ENCODE measurements at places on chromosomes 3 and 15. TPM values are rescaled to one million over a fixed set of nuclear protein-coding genes. Genes with fewer than 3 reads are reported as not detected.
A peak's percentile ranks its signal among the peaks of the same experiment; 100 is the strongest.

GRCh38 chr15:37135225-37135624, 34.9 kb upstream of the MEIS2 start:
- H3K36me3 ChIP-seq: no peaks in the 10 kb centered on the region
- H3K4me3 ChIP-seq: no peak overlapping the region
- H3K27ac ChIP-seq: no peak overlapping the region
- no peaks in the 10 kb centered on the region for H3K4me1 ChIP-seq

- no peak for DNase-seq
- no peaks in the 10 kb centered on the region for H3K36me3 ChIP-seq
- no peak overlapping the region for H3K4me3 ChIP-seq
- peaks cover 2% of the 10 kb centered on the region for H3K4me1 ChIP-seq
- no peak overlapping the region for H3K27ac ChIP-seq
- H3K27me3 ChIP-seq: no peaks in the 10 kb centered on the region
These were observed 42.8 kb downstream of the GAP43 start for GRCh38 chr3:115666081-115666480.

DNA sequence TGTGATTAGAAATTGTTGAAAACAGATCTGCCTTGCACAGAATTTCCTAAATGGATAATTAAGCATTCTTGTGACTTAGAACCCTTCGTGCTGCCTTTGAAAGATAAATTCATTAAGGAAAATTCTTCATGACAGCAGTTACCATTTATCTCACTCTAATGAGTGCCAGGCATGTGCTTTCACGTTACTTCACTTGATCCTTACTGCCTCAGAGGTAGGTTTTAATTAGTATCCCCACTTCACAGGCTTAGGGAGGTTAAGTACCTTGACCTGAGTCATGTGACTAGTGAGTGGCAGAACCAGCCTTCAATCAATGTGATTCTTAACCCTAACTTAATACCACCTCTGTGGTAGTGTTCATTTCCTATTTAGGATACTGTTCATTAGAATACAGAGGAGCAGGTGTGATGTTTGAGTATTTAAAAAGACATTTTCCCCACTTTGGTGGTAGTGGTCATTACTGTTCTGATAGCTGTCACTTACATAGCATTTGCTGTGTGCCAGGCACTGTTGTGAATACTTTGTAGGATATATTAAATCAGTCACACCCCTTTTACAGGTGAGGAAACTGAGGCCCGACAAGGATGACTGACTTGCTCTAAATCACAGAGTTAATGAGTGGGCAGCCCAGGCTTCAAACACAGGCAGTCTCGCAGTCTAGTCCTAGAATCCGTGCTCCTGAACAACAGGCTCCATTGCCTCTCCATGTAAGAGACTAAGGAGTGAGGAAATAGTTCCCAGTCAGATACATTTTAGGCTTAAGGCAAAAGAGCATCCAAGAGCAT, 57.9 kb downstream of the RLBP1 start:
- H3K4me1 ChIP-seq: peaks cover 24% of the 10 kb centered on the region
- no peak overlapping the region for H3K27ac ChIP-seq
- H3K27me3 ChIP-seq: no peaks in the 10 kb centered on the region
- DNase-seq: no peak
- no peak overlapping the region for H3K4me3 ChIP-seq

- no peaks in the 10 kb centered on the region for H3K36me3 ChIP-seq
- no peaks in the 10 kb centered on the region for H3K27me3 ChIP-seq
- H3K27ac ChIP-seq: no peak overlapping the region
- H3K4me1 ChIP-seq: peaks cover 14% of the 10 kb centered on the region
- H3K4me3 ChIP-seq: no peak overlapping the region
These were observed 445.4 kb downstream of the EPHB1 start for GRCh38 chr3:135240426-135240825.

DNA sequence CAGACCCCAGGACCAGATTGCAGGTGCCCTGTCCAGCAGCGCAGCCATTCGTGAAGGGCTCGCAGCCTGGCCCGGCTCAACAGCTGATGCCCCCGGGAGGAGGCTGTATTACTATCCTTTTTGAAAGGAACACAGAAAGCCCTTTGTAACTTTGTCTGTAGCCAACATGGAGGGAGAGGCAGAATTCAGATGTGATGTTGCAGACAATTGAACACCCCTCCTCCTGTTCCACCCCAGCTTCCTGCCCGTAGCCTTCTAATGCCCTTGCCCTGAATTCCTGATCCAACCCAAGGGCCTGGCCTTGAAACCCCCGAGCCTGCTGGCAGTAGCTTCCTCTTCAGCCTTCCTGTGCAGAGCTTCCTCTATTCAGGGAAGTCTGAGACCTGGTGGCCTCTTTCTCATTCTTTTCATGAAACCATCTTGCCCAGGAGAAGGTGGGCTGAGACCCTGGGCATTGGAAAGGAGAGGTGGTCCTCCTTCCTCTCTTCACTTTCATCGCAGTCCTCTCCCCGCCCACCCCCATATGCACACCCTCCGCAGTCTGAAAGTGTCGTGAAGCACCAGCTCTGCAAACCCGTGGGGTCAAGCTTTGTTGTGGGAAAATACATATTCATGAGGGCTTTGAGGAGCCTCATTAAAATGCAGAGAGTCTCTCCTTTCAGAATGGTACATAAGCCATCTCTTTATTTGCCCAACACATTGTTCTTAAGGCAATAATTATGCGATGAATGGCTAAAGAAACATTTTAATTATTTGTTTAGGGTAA, 109.2 kb downstream of the APBA2 start:
- DNase-seq: peak; percentile 22
- no peaks in the 10 kb centered on the region for H3K36me3 ChIP-seq
- H3K27ac ChIP-seq: no peak overlapping the region

- H3K4me1 ChIP-seq: peaks cover 17% of the 10 kb centered on the region
- H3K4me3 ChIP-seq: no peak overlapping the region
- H3K36me3 ChIP-seq: no peaks in the 10 kb centered on the region
- H3K27ac ChIP-seq: no peak overlapping the region
- H3K27me3 ChIP-seq: peaks cover 45% of the 10 kb centered on the region
These were observed 2.5 kb upstream of the GREM1 start for GRCh38 chr15:32715276-32715675.

GRCh38 chr3:45215466-45215865, 10.6 kb downstream of the TMEM158 start:
- H3K27me3 ChIP-seq: peaks cover 7% of the 10 kb centered on the region
- H3K4me1 ChIP-seq: peaks cover 7% of the 10 kb centered on the region
- H3K4me3 ChIP-seq: no peak overlapping the region
- no peak for DNase-seq
- H3K27ac ChIP-seq: no peak overlapping the region

DNA sequence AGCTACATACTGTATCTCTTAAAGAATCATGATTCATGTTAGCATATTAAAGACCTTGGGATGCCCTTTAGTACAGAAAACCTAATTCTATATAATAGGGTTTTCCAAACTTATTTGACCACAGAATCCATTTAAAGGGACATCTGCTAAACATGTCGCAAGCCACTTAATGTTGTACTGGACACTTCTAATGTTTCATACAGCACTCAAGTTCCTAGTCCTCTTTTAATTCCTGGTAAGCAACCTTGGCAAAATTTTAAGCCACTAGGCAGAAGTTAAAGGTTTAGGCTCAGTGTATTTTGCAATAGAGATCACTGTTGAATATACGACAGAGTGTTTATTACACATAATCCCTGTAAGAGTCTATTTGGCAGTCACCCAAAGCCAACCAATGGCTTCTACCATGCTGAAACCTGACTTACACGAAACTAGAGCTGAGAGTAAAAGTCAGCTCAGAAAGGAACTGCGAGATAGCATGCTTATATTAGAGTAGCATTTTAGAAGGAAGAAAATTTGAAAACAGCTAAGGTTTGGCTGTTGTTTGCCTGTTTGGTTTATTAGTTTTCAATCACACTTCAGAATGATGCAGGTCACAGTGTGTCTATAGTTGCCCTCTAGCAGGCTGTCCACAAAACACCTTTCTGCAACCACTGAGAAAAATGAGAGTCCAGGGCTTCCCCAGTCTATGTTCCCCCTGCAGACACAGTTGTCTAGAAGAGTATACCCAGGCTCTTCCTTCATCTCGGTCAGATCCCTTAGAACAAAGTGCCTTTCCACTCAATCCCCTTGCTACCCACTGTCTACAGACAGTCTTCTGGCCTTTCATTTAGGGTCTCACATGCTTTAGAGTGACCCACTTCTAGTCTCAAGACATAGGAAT, 104.4 kb downstream of the FMN1 start:
- DNase-seq: peak; percentile 58
- no peaks in the 10 kb centered on the region for H3K36me3 ChIP-seq
- H3K4me1 ChIP-seq: peaks cover 13% of the 10 kb centered on the region
- no peak overlapping the region for H3K27ac ChIP-seq

DNA sequence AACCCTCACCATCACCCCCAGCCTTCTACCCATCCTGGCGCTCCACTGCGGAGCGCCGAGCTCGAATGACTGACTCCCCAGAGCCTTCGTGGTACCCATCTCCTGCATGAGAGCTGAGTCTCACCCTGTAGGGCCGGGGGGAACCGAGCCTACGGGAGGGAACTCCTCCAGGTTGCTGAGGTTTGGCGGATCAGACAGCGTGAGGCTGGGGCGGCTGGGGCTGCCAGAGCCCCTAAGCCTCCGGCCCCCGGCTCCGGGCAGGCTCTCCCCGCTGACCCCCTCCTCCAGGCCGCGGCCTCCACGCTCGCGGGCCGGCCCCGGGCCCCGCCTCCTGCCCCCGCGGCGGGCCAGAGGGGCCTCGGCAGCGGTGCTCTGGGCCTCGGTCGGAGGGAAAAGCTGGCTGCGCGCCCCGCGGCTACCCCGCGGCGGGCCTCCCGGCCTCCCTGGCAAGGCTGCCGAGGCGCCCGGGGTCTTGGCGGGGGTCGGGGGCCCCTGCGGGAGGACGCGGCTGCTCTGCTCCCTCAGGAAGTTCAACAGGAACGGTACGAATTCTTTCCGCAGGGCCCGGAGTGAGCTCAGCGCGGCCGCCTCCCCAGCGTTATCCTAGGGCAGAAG, 643 bp downstream of the CDAN1 start:
- H3K27me3 ChIP-seq: no peaks in the 10 kb centered on the region
- peaks cover 44% of the 10 kb centered on the region for H3K36me3 ChIP-seq
- H3K27ac ChIP-seq: peak overlapping the region; percentile 79
- peak; percentile 57 for DNase-seq
- H3K4me1 ChIP-seq: peaks cover 12% of the 10 kb centered on the region

- no peak for DNase-seq
- no peak overlapping the region for H3K27ac ChIP-seq
- no peaks in the 10 kb centered on the region for H3K4me1 ChIP-seq
- H3K4me3 ChIP-seq: no peak overlapping the region
- H3K27me3 ChIP-seq: no peaks in the 10 kb centered on the region
- peaks cover 9% of the 10 kb centered on the region for H3K36me3 ChIP-seq
These were observed 94.5 kb downstream of the ABI3BP start for GRCh38 chr3:100898681-100899080.

DNA sequence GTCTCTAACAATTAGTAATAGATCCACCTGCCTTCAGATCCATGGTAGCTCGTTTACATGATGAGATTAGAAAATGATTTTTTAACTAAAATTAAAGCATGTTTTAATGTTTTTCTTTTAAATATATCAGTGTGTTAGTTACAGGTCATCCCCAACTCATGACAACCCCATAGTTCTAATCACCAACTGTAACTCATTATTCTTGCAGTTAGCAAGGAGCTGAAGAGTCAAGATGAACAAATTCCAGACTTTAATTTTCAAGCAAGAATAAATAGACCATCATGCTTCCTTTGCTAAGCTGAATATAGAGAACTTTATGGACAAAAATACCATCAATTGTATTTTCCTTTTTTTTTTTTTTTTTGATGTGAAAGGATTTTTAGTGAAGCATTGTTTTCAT, 101.1 kb downstream of the TOP2B start:
- no peaks in the 10 kb centered on the region for H3K27me3 ChIP-seq
- no peak overlapping the region for H3K4me3 ChIP-seq
- no peak for DNase-seq

GRCh38 chr15:85960381-85960780, 119.3 kb upstream of the AGBL1 start:
- no peaks in the 10 kb centered on the region for H3K36me3 ChIP-seq
- H3K27ac ChIP-seq: no peak overlapping the region
- no peak for DNase-seq
- no peaks in the 10 kb centered on the region for H3K4me1 ChIP-seq
- H3K27me3 ChIP-seq: no peaks in the 10 kb centered on the region
- no peak overlapping the region for H3K4me3 ChIP-seq

GRCh38 chr3:15032650-15033049, 32.5 kb downstream of the MRPS25 start:
- H3K4me1 ChIP-seq: no peaks in the 10 kb centered on the region
- no peak for DNase-seq
- H3K4me3 ChIP-seq: no peak overlapping the region
- H3K36me3 ChIP-seq: peaks cover 80% of the 10 kb centered on the region

DNA sequence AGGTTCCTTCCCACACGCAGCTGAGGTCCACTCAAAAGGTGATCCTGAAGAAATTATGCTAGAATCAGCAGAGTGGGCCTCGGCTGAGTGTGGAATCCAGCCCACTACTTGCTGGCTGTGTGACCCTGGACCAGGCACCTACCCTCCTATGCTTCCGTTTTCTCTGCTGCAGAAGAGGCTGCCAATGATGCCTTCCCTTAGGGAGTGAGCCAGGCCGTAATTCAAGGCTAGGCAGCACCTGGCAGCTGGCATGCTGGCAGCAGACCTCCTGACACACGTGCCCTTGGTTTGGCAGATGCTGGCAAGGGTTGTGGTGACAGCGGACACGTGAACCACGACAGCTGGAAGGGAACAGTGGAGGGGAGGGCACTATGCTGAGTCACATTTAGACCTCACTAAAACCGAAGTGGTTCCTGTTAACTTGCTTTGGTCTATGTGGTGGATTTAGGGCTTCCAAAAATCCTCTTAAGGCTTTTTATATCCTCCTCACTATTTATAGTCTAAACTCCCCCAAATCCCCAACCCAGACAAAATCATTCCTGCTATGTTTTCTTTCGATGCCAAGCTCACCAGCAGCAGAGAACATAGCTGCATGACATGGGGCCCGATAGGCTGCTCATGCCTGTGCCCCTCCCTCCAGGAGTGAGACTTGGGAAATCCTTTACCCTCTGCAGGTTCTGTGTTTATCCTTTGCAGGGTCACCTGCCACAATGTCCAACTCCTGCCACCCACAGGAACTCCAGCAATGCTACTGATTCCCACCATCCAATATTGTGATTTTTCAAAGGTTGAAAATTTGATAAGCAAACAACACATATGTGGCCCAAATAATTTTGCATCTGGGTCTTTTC, 10.6 kb upstream of the PCSK6 start:
- H3K36me3 ChIP-seq: no peaks in the 10 kb centered on the region
- DNase-seq: peak; percentile 88
- no peak overlapping the region for H3K4me3 ChIP-seq
- peak overlapping the region; percentile 72 for H3K27ac ChIP-seq

- H3K27me3 ChIP-seq: no peaks in the 10 kb centered on the region
- no peak overlapping the region for H3K27ac ChIP-seq
- no peak for DNase-seq
- H3K4me3 ChIP-seq: no peak overlapping the region
- peaks cover 31% of the 10 kb centered on the region for H3K4me1 ChIP-seq
- no peaks in the 10 kb centered on the region for H3K36me3 ChIP-seq
These were observed 80.1 kb downstream of the SRGAP3 start for GRCh38 chr3:9169326-9169725.

GRCh38 chr15:85725564-85725963, 69.2 kb downstream of the KLHL25 start:
- no peaks in the 10 kb centered on the region for H3K27me3 ChIP-seq
- DNase-seq: no peak
- H3K4me1 ChIP-seq: no peaks in the 10 kb centered on the region
- H3K4me3 ChIP-seq: no peak overlapping the region
- H3K27ac ChIP-seq: no peak overlapping the region
- peaks cover 69% of the 10 kb centered on the region for H3K36me3 ChIP-seq

The SLCO3A1 gene
- 1.7 TPM for total RNA-seq

The SEMA5B gene
- 17.7 TPM for total RNA-seq

The SHC4 gene
- 2.0 TPM for total RNA-seq

The RFTN1 gene
- 16.1 TPM for total RNA-seq

The SPTSSB gene
- total RNA-seq: 0.04 TPM

The RHOV gene
- 0.13 TPM for total RNA-seq

The UROC1 gene
- total RNA-seq: 0.04 TPM

The OXTR gene
- total RNA-seq: 0.53 TPM

The CFAP20DC gene
- 1.5 TPM for total RNA-seq

The MUC13 gene
- not detected for total RNA-seq

The VWA5B2 gene
- 0.04 TPM for total RNA-seq

Measured in muscle of leg (tissue), 16 donors.